ENCODE measurements at places on chromosomes 2 and 18.

- no peak for DNase-seq
These were observed 45.6 kb downstream of the SH3BP4 start for GRCh38 chr2:234997389-234997788.

DNA sequence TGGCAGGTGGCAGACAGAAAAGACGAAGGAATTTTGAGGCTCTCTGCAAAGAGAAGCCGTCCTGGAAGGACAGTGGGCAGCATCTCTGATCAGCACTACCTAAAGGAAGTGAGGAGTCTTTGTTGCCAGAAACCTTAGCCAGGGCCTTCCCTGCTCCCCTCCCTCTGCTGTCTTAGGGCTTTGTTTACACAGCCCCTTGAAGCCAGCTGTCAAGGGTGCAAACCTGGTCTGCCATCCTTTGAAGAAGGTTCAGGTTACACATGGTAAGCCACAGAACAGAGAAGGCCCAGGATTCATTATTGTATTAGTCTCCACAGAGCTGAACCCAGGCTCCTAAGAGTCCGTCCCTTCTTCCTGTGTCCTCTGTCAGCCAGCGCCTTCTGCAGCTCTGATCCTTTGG is 356.7 kb downstream of the TGIF1 start:
- no peak for DNase-seq

DNA sequence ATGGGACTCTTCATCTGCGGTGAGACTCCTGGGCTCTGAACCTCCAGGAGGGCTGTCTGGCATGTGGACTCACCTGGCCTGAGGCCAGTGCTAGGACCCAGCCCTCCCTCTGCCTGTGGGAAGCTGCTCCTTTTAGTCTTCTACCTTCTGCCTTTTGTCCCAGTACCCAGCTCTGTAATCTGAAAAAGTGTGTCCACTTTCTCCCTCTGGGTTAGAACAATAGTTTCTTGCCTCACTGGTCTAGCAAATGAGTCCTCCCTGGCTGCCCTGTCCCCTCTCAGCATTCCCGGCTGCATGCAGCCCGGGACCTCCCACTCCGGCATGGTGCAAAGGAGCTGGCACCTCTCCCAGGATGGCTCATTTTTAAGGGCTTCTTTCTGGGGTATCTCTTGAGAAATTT is 25.9 kb downstream of the GKN2 start:
- DNase-seq = no peak

DNA sequence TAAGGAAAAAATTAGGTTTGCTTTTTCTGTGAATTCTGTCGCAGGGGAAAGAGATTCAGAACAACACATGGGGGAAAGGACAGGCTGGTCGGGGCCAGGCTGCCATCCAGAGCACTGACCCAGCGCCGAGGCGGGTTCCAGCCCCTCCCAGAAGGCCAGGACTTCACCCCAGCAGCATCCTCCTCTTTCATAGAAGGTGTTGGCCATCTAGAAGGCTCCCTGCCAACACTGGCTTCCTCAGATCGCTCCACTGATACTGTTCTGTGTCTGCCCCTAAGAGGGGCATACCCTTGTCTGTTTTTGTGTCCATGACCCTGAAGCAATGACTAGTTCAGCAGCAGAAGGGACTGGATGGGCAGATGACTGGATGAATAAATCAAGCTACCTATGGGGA is 144.5 kb downstream of the HDAC4 start:
- no peak for DNase-seq

DNA sequence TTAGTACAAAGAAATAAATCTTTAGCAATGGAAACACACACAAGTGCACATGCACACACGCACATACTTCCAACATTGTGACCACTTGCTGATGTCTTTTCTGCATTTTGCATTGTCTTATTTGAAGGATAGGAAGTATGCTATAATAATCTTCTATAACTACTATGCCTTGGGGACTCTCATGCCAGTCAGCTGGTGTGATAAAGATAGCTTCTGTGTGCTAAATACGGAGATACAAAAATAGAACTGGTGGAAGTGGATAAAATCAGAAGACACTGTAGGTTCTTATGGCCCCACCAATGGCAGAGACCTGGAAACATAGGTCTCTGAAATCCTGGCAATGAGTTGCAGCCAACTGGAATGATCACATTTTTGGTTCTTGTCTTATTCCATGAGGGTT is 31.5 kb upstream of the RASGRP3 start:
- no peak for DNase-seq

All from stimulated activated CD8-positive, alpha-beta memory T cell treated with anti-CD3 and anti-CD28 coated beads, Interleukin-7, amount 100 ng/mL, for 48 hours (primary cell).